CD4-positive, alpha-beta T cell treated with Interleukin-21 for 1 hour (primary cell): ENCODE measurements at places on chromosomes 4 and X.

- DNase-seq: no peak
Measured at GRCh38 chrX:115564243-115564642, 3.3 kb downstream of the PLS3 start.

DNA sequence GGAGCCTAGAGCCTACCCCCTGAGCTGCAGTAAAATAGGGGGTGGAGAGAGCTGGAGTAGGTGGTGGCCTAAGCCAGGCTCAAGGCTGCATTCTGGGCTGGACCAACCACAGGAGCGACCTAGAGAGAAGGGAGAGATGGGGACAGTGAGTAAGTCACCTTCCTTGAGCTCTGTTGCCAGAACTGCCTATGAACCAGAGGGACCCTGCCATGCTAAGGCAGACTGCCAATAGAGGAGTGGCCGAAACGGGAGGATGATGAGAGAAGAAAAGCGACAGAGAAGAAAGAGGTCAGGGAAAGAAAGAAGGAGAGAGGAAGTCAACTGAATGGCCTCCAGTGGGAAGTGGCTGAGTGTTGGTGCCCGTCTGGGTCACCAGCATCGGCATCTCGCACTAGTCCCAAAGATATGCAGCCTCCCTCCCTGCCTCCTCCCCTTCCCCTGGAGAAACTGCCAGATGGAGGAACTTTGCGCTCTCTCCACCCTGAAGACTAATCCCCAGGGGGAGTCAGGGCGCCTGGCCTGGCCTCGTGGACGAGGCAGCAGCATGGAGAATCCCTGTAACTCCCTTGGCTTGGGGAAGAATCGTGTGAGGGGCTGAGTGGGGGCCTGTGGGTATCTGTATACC, 28.8 kb downstream of the ELF4 start:
- no peak for DNase-seq

GRCh38 chr4:73710094-73710493, 30.3 kb upstream of the CXCL8 start:
- DNase-seq: no peak

- DNase-seq: no peak
Measured at GRCh38 chrX:154362085-154362742, 12.2 kb downstream of the FLNA start.

DNA sequence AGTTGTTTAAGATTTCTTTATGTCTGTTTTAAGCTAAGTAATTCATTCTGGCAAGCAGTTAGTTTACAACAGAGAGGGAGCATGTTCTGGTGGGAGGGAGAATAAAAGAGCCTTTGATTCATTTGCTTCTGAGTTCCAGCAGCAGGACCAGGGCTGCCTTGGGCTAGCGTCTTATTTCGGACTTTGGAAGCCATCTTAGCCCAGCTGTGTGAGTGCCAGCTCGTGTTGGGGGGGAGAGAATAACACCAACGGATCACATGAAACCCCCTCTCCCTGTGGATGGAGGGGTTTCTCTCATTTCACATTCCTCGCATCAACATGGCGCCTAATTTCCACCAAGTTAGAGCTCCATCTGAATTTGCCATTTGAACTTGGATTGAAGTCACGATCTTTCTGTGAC, 7.4 kb downstream of the GAB1 start:
- no peak for DNase-seq

- DNase-seq: peak; percentile 67
Measured at GRCh38 chr4:109560687-109561461, 828 bp downstream of the MCUB start.

DNA sequence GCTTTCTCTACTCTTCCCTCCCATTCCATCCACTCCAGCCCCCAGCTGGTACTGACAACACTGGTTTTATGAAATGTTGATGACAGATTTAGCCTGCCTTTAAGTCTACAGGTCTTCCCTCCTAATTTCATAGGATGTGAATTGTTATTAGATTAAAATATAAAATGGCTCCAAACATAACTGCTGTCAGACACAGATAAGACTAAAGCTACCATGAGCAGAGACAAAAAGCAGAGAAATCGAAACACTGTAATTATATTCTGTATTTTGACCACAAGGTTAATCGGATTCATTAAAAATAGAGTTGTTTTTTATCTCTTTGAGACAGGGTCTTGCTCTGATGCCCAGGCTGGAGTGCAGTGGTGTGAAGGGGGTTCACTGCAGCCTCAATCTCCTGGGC, 28.3 kb downstream of the SEC24D start:
- DNase-seq: no peak

DNA sequence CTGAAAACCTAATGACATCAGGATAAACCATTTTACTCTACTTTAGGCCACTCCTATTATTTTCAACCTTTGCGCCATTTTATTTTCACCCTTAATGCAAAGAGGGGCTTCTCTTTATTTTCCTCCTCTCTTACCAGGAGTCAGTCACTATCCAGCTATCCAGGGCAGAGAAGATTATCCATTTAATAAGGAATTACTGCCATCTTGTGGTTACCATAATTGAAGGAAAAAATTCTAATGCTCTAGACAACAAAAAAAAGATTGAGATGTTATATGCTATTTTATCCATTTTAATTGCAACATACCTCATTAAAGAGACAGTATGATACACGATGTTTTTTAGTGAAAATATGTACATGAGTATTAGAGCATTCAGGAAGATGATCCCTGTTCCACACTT, 514.5 kb upstream of the FAM241A start:
- no peak for DNase-seq

GRCh38 chr4:174627473-174627872, 105.2 kb upstream of the HPGD start:
- DNase-seq: no peak

- DNase-seq: no peak
Measured at GRCh38 chr4:8732092-8732491, 139.5 kb downstream of the CPZ start.

DNA sequence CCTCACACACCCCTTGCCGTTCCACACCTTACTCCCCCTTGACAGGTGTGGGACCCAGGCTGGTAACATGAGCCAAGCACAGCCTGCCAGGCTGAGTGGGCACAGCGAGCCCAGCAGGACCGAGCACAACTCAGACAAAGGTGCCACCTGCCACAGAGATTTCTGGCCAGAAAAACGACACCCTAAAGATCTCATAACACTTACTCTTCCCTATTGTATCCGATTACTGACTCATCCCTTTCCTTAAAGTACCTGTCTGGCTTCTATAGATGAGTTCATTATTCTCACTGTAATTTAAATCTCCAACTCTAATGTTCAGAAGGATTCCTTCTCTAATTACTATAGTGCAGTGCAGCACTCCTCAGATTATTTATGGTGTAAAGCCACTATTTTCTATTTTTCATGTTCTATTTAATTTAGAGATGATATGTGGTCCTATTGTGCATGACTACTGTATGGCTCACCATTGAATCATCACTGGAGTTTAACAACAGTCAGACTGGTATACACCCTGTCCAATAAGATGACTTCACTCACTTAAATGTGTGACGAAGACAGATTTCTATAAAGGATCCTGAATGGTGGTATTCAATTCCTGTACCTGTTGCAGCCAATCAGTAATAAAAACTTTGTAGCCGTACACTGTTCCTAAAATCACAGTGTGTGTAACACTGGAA, 7.6 kb upstream of the SYTL5 start:
- no peak for DNase-seq

- peak; percentile 6 for DNase-seq
Measured at GRCh38 chrX:134761788-134762187, 103.5 kb upstream of the PLAC1 start.

- no peak for DNase-seq
Measured at GRCh38 chr4:5678977-5679376, 29.4 kb downstream of the EVC2 start.
